Cardiac septum (tissue), 1 donor: ENCODE measurements at places on chromosomes 6 and 20. TPM values are rescaled to one million over a fixed set of nuclear protein-coding genes. Genes with fewer than 3 reads are reported as not detected.
A peak's percentile ranks its signal among the peaks of the same experiment; 100 is the strongest.

DNA sequence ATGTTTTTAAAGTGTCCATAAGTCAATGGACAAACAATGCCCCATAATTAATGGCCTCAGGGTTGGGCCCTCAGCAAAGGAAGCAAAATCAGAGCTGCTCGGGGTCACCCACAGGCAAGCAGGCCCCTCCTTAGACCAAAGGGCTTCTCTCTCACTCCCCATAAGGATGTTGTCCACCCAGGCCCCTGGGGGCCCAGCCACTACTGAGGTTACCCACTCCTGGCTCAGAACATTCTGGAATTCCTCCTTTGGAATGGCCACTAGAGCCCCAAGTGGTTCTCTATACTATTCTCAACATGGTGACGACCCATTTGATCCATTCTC lies 50.9 kb downstream of the BANF2 start:
- DNase-seq = no peak

GRCh38 chr20:32737371-32738223 lies 5.7 kb downstream of the COMMD7 start:
- no peak for DNase-seq

- no peak for DNase-seq
Observed at GRCh38 chr6:148648754-148649453, 97.9 kb upstream of the UST start.

NMBR gene
- total RNA-seq = not detected

SPDEF gene
- total RNA-seq = 0.19 TPM

DNA sequence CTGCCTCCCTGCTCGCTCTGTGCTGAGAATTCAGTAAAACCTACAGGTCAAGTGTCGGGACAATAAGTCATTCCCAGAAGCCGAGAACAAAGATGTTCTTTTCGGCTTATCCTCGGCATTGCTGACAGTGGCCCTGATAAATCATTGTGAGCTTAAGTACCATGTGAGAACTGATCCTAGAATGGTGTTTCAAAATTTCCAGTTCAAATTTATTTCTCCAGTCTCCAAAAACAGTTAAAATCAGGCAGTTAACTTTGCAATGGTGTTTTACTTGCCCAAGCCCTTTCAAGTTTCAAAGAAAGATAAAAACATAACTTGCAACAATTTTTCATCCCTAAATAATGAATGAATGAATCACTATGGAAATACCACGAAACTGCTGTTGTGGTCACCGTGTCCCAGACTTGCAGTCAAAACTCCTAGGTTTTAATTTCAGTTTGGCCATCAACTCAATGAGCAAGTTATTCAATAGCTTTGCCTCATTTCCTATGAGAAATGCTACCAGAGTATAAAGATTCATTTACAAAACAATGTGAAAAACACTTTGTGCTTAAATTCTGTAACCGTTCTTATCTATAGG lies 4.3 kb downstream of the ATP5F1E start:
- DNase-seq = no peak

- DNase-seq = no peak
Observed at GRCh38 chr6:144449218-144449617, 164.1 kb downstream of the UTRN start.

C20orf202 gene
- total RNA-seq = 0.13 TPM

- no peak for DNase-seq
Observed at GRCh38 chr6:113626475-113626874, 230.7 kb upstream of the MARCKS start.

- no peak for DNase-seq
Observed at GRCh38 chr6:148166339-148166968, 176.2 kb upstream of the SASH1 start.

TEAD3 gene
- total RNA-seq = 63.3 TPM

EDN3 gene
- not detected for total RNA-seq

GMNN gene
- 3.7 TPM for total RNA-seq

- DNase-seq = no peak
Observed at GRCh38 chr20:36407199-36407733, 101.1 kb downstream of the DLGAP4 start.

- no peak for DNase-seq
Observed at GRCh38 chr6:17169291-17169690, 67.4 kb downstream of the STMND1 start.

DNA sequence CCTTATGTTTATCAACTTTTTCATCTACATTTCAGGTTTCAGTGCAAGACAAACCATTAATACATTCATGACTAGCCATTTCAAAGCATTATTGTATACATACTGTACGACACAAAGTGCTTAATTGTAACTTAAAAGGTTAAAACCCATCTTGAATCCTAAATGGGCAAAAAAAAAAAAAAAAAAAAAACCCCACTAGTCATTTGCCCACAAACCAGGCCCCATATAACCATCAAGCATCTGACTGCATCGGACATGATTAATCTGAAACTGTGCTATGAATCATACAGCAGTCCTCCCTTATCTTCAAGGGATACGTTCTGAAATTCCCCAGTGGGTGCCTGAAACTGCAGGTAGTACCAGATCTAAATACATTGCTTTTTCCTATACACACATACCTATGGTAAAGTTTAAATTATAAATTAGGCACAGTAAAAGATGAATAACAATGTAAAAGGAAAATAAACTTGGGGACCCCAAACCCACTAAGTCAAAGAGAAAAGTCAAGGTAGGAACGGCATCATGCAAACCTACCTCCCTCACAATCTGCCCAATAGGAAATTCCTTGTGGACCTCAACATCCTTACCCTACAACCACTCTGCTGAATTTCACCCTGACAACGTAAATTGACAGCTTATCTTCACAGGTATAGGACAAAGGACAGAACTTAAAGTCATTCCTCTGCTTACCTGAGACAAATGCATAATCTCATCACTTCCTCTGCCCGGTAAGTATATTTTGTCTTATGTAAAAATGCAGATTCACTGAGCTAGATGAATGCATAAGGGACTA lies 14.3 kb downstream of the B4GALT5 start:
- DNase-seq = no peak

MATN4 gene
- not detected for total RNA-seq

- DNase-seq = no peak
Observed at GRCh38 chr6:39184906-39185580, 44.2 kb downstream of the KCNK5 start.

DNA sequence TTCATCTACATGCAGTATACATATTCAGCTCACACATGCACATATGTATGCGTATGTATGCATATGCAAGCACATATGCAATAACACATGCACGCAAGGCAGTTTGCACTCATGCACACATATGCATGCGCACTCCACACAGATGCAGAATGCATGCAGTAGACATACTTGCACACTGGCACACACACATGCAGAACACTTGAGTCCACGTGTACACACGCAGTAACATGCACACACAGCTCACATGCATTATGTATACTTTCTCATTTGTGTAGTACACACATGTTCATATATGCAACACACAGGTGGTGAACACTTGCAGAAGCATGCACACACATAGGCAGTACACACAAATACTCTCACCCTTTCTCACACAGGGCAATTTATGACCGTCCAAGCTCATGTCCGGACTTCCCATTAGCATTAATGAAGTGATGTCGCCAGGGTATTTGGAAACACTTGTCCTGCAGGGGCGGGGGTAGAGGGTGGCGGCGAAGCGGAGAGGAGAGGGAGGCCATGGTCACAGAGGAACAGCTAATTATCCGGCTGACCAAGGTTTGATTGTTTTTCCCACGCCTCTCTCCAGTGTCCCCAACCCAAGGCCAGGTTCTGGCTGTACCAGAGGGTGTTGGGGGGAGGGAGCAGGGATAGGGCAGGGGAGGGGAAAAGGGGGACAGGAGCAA lies 91.3 kb downstream of the VEGFA start:
- no peak for DNase-seq

BPI gene
- total RNA-seq = 0.40 TPM

ADTRP gene
- total RNA-seq = not detected

CCHCR1 gene
- 11.1 TPM for total RNA-seq

DDO gene
- 16.2 TPM for total RNA-seq

DNA sequence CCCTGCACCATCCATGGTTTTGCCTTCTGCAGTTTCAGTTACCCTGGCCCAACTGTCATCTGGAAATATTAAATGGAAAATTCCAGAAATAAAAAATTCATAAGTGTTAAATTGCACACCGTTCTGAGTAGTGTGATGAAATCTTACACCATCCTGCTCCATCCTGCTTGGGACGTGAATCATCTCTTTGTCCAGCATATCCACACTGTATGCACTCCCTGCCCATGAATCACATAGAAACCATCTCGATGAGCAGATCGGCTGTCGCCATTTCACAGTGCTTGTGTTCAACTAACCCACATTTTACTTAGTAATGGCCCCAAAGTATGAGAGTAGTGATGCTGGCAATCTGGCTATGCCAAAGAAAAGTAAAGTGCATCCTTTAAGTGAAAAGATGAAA lies 105.9 kb upstream of the ID4 start:
- DNase-seq = no peak

DNA sequence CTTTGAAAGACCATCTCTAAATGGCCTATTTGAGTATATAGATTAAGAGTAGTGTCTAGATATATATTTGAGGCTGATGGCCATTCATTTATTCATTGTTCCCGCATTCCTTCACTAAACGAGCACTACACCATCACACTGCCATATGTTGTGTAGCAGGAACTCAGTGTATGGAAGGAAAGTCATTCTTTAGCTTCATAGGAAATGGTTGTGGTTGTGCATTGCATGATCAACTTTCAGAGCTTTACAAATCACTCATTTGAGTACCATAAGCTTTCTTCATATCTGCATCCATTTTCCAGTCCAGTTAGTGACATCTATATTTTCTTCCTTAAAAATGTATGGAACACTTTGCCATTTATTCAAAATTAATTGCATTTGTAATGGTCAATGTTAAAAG lies 97.9 kb downstream of the ARID1B start:
- DNase-seq = no peak

DNA sequence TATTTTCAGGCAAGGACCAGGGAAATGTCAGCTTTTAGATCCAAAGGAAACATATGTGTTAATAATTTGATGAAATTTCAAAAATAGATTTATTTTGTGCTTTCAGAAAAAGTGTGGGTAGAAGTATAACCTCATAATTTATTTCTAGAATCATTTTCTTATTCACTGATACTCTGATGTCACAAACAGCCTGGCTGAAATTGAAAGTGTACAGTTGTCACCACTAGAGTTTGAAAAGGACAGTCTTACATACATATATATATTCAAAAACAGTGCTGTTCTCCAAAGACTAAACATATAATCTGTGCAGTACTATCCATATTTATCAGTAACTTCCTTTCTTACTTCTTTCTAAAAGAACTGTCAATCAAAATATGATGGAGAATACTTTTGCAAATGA lies 254.4 kb upstream of the KCNQ5 start:
- no peak for DNase-seq

DNA sequence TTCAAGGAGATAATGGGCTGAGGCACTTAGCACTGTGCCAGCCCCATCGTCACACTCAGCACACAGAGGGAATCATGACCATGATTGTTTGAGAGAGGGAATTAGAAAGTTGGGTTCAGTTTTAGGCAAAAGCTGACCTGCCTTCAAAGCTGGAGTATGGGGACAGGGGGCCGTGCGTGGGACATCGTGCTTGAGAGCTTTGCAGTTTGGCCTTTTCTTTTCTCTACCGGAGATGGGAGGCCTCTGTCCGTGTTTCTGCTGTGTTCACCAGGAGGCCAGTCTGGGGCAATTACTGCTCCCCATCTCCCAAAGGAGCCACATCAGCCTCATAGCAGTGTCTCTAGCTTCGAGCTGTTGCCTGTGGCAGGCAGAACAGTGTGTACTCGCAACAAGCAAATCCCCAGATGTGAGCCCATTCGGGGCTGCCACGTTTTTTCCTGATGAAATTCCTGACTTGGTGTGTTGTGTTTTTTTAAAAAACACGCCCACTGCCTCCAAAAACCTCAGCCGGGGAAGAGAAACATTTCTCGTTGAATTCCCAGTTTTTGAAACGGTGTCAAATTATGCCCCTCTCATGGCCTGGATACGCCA lies 20.2 kb downstream of the EYA2 start:
- DNase-seq = no peak

- peak; percentile 9 for DNase-seq
Observed at GRCh38 chr6:397604-398003, 6.1 kb downstream of the IRF4 start.

TFAP2A gene
- 0.54 TPM for total RNA-seq

SAMD3 gene
- 0.22 TPM for total RNA-seq

DNA sequence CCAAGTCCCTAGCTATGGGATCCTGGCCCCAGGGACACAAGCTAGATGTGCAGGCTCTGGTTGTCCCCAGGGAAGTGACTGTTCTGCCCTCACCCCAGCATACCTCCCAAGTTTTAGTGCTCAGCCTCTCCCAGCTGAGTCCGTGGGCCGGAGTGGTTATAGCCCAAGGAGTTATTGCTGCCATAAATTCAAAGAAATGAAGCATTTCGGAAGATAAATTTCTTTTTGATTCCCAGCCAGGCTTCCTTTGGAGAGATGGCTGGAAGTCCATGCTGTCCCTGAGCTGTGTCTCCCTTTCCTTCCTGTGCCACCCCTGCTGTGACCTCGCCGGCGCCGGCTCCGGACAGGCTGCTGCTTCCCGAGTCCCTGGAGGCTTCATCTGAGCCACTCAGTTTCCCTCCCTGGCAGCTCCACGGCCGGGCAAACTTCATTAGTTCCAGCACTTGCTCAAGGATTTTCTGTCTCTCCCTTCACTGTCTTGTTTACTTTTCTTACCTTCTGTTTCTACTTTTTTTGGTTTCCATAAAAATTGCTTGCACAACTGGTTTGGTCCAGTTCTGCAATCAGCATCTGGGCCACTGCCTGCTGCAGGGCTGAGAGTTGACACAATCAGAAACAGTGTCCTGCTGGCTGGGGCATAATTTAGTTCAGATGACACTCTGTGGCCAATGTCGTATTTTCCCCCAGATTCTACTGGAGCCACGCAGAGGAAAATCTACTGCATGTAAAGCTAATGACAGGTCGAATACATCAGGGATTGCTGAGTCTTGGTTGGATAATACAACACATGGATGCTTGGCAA lies 225.5 kb downstream of the SYNDIG1 start:
- DNase-seq = peak; percentile 75

- DNase-seq = no peak
Observed at GRCh38 chr20:22312744-22313346, 271.5 kb downstream of the FOXA2 start.

- DNase-seq = no peak
Observed at GRCh38 chr6:56419191-56419590, 171.8 kb upstream of the COL21A1 start.

UNC93A gene
- not detected for total RNA-seq

PRRT1 gene
- 0.83 TPM for total RNA-seq

C20orf173 gene
- not detected for total RNA-seq

DNA sequence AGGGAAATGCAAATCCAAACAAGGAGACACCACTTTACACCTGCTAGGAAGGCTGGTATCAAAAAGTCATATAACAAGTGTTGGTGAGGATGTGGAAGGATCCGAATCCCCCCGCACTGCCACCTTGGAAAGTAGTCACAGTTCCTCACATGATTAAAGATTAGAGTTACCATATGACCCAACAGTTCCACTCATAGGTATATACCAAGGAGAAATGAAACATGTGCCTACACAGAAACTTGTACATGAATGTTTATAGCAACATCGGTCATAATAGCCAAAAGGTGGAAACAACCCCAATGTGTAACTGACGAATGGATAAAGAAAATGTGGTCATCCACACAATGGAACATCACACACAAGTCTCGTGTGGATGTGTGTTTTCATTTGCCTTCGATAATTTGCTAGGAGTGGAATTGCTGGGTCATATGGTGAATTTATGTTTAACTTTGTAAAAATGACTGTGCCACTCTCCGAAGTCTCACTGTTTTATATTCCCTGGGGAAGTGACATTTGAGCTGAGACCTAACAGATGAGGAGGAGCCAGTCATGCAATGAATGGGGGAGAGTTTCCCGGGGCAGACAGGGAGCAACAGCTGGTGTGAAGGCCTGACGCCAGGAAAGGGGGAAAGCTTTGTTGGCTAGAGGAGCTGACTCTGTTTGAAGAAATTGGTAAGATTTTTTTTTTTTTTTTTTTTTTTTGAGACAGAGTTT lies 125.9 kb upstream of the MLN start:
- DNase-seq = no peak

TP53TG5 gene
- total RNA-seq = 2.2 TPM
